ENCODE measurements at places on chromosomes 3 and 15.

DNA sequence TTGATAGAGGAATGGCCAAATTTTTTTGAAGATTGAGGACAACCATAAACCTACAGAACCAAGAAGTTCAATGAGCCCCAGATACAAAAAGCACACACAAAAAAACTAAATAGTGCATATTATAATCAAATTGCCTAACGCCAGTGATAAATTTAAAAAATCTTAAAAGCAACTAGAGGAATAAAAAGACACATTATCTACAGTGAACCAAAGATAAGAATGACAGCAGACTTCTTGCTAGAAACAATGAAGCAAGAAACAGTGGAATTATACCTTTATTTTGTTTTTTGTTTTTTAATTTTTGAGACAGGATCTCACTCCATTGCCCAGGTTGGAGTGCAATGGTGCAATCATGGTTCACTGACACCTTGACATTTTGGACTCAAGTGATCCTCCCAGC, 9.9 kb upstream of the SAMD7 start:
- no peak for DNase-seq

- no peak for DNase-seq
These were observed 77.9 kb downstream of the SPSB4 start for GRCh38 chr3:141129049-141129448.

- no peak for DNase-seq
These were observed 137.6 kb downstream of the ADAMTS17 start for GRCh38 chr15:100204211-100204610.

DNA sequence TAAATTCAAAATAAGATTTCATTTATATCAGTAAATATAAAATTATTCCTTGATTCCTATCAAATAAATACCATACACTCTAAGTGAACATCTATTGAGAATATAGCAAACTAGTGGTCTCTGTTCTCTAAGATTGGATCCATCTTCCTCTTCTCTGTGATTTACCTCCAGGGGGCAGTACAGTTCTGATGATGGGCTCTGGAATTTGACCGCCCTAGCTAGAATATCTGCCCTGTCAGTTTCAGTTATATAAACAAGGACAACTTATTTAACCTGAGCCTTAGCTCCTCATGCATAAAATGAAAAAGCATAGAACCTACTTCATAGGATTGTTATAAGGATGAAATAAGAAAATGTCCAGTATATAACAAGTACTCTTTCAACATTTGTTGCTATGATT, 171.1 kb upstream of the CCDC54 start:
- DNase-seq = no peak

- DNase-seq = no peak
These were observed 30.7 kb downstream of the PXYLP1 start for GRCh38 chr3:141262308-141262705.

DNA sequence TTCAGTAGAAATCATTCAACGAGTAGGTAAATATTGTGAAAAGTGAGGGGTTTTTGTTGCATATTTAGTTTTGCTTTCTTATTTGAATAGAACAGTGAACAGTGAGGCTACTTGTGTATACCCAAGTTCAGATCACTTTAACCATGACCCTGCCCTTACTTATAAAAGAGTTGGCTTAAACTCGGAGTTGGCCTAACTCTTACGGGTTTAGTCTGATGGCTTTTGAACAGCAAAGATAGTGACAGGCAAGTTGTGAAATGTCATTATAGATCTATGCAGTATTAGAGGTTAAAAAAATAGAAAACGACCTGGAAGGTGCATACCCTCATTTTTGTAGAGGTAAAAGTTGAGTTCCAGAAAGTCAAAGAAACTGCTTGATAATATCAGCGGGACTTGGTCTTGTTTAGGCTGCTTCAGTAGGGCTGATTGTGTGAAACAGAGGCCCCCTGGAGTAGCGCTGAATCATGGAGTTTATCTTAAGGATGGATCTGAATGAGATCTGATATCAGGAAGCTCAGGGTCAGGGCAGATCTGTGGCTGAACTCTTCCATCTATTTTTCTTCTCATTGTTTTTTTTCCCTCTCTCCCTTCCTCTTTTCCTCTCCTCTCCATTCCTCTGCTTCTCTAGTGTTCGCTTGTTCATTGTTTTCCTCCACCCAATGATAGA, 359.8 kb downstream of the LPP start:
- no peak for DNase-seq

- peak; percentile 17 for DNase-seq
These were observed 47.9 kb upstream of the OSBPL11 start for GRCh38 chr3:125643172-125643571.

DNA sequence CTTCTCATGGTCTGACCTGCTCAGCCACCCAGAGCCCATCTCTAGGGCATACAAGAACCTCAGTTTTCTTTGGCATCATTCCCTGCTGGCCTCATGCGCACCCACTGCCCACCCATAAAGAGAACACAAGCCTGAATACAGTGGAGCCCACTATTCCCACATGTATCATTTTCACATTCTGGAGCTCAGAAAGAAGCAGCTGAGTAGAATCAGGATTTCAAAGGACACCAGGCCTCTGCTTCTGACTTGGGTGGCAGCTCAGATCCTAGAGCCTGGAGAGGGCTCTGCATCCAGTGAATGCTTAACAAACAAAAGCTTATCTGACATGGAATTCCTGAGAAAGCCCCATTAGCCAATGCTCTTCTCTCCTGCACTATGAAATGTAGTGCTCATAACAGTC, 34.7 kb downstream of the RBP2 start:
- no peak for DNase-seq

- DNase-seq = no peak
These were observed 141.5 kb downstream of the SMAD6 start for GRCh38 chr15:66843581-66843980.

DNA sequence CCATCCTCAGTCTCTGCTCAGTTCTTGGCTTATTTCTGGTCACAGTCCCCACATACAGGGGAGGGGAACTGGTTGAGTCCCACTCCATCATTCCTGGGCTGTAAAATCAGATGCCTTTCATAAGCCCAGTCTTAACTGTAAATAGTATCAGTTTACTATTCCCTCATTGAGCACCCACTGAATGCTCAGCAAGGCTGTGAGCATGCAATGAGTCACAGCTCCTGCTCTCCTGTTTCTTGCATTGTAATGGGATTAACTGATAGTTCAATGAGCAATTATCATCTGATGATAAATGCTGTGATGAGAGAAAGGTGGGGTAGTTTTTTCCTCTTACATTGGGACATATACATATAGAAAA, 113.6 kb upstream of the TPM1 start:
- DNase-seq = no peak

Data from NCI-H1417 (cell line).